K562 (cell line): ENCODE measurements at places on chromosomes 1 and 21.
A peak's percentile ranks its signal among the peaks of the same experiment; 100 is the strongest.

GRCh38 chr1:245988393-245989078, 518.5 kb downstream of the SMYD3 start:
- H3K4me3 ChIP-seq, result peak overlapping the region; percentile 53
- no peaks in the 10 kb centered on the region for H3K27me3 ChIP-seq
- H3K27ac ChIP-seq, result peak overlapping the region; percentile 78

DNA sequence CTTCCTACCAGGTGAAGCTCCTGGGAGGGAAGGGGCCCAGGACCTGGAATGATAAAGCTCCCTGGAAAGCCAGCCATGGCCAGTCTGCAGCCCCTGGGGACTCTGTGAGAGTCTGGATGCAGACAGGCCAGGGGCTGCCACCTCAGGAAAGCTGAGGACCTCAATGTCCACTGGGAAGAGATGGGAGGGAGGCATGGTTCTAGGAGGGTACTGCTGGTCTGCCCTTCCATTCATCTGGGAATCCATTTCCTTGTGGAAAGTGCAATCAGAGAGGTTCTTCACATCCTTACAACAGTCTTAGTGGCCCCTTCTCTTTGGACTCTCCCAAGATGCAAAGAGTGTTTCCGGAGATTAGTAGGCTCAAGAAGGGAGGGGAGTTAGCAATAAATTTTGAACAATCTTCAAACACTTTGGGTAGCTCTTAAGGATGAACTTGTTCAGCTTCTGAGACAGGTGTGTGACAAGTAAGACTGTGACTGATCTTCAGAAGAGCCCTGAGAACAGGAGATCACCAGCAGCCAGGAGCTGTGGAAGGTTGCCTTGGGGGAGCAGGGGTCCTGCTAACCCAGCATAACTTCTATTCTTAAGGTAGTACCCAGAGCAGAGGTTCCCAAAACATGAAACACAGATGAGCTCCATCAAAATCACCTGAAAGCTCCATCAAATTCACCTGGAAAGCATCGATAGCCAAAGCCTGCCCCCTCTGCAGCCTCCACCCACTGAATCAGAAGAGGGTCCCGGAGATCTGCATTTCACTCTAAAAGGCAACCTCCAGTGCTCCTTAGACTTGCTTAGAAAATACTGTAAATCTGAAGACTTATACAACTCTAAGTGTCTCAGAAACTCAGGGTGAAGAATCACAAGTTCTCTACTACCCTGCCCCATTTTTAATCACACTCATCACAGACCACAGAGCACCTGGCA, 616 bp upstream of the LAX1 start:
- H3K27me3 ChIP-seq, result peaks cover 6% of the 10 kb centered on the region; the same call in 2 of the 3 replicates
- no peak overlapping the region for H3K27ac ChIP-seq
- peaks cover 12% of the 10 kb centered on the region for H3K4me1 ChIP-seq
- no peak overlapping the region for H3K4me3 ChIP-seq
- no peak for DNase-seq

DNA sequence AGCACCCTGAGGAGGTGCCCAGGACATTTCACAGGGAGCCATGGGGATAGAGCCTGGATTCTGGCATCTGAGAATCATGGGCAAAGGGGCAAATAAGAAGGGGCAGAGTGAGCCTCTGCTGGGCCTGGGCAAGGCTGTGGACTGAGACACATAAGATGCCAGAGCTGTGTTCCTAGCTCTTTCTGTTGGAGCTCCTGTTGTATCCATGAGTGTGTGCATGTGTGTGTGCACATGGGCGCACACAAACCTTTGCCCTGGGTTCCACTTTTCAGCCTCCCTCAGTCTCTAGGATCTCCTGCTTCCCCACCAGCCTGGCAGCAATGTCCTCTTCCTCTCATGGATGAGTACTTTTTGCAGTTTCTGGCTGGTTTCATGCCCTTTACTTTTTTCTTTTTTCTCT, 44.0 kb downstream of the ATF3 start:
- H3K4me1 ChIP-seq, result no peaks in the 10 kb centered on the region
- peaks cover 34% of the 10 kb centered on the region for H3K27me3 ChIP-seq
- DNase-seq, result no peak
- H3K27ac ChIP-seq, result no peak overlapping the region

DNA sequence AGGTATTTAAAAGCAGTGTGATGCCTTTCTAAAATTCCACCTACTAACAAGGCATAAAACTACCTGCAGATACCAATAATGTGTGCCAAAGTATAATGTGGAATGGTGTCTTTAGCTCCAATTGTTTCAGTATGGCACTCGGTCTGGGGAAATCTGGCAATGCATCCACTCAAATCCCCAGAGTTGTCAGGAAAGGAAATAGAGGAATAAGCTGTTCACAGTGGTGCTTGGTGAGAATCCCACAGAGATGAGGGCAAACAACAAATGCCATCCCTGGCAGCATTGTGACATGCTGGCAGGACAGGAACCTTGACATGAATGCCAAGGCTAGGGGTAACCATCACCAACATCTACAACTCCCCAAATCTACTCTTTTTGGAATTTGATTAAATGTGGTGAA, 240.7 kb downstream of the BARHL2 start:
- DNase-seq, result no peak
- H3K36me3 ChIP-seq, result no peaks in the 10 kb centered on the region
- H3K27me3 ChIP-seq, result no peaks in the 10 kb centered on the region
- no peak overlapping the region for H3K27ac ChIP-seq

DNA sequence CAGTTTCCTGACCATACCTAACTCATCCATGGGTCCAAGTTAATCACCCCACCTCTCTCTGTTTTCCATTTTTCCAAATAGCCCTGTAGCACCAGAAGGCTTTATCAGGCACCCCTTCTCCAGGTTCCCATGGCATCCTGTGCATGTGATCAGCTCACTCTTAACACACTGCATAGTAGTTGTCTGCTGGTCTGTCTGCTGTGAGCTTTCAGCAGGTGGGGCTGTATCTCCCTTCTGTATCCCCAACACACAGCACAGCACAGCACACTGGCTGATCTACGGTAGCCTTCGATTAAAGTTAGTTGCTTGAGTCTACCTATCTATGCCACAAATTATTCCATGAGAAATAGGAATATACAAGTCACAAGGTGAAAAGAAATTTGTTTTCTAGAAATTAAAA, 54.3 kb upstream of the C1orf198 start:
- H3K27me3 ChIP-seq, result no peaks in the 10 kb centered on the region
- H3K36me3 ChIP-seq, result peaks cover 33% of the 10 kb centered on the region
- no peaks in the 10 kb centered on the region; the same call in 1 of the 3 replicates for H3K4me1 ChIP-seq

- H3K27me3 ChIP-seq, result no peaks in the 10 kb centered on the region
- no peaks in the 10 kb centered on the region for H3K36me3 ChIP-seq
- H3K27ac ChIP-seq, result no peak overlapping the region
- DNase-seq, result no peak
- H3K4me3 ChIP-seq, result no peak overlapping the region
Measured at GRCh38 chr1:197306381-197307062, 38.5 kb downstream of the CRB1 start.

GRCh38 chr1:155499263-155499662, 63.3 kb downstream of the ASH1L start:
- DNase-seq, result no peak
- H3K27ac ChIP-seq, result no peak overlapping the region
- no peak overlapping the region for H3K4me3 ChIP-seq
- H3K27me3 ChIP-seq, result no peaks in the 10 kb centered on the region
- no peaks in the 10 kb centered on the region for H3K4me1 ChIP-seq

GRCh38 chr1:222899471-222899870, 84.6 kb downstream of the DISP1 start:
- DNase-seq, result no peak
- H3K4me3 ChIP-seq, result no peak overlapping the region
- H3K4me1 ChIP-seq, result no peaks in the 10 kb centered on the region
- H3K36me3 ChIP-seq, result no peaks in the 10 kb centered on the region
- peaks cover 1% of the 10 kb centered on the region for H3K27me3 ChIP-seq

- H3K36me3 ChIP-seq, result peaks cover 6% of the 10 kb centered on the region; the same call in 1 of the 3 replicates
- peaks cover 18% of the 10 kb centered on the region for H3K4me1 ChIP-seq
- H3K4me3 ChIP-seq, result peak overlapping the region; percentile 86
Measured at GRCh38 chr1:27726173-27727044, 648 bp downstream of the FAM76A start.

- 0 out of 2 replicates have a peak, but pooled peaks cover 4% of the 10 kb centered on the region for H3K27me3 ChIP-seq
- H3K36me3 ChIP-seq, result no peaks in the 10 kb centered on the region
- no peak overlapping the region for H3K27ac ChIP-seq
- no peak overlapping the region for H3K4me3 ChIP-seq
- no peak for DNase-seq
Measured at GRCh38 chr1:209688746-209689234, 13.6 kb downstream of the G0S2 start.

- H3K4me1 ChIP-seq, result peaks cover 25% of the 10 kb centered on the region
- H3K36me3 ChIP-seq, result no peaks in the 10 kb centered on the region
- no peak overlapping the region for H3K4me3 ChIP-seq
- H3K27me3 ChIP-seq, result no peaks in the 10 kb centered on the region
- no peak overlapping the region for H3K27ac ChIP-seq
Measured at GRCh38 chr1:151134396-151134795, 12.0 kb downstream of the SEMA6C start.

- DNase-seq, result no peak
- no peaks in the 10 kb centered on the region for H3K4me1 ChIP-seq
- no peak overlapping the region for H3K4me3 ChIP-seq
Measured at GRCh38 chr1:71621785-71622184, 541.0 kb upstream of the ZRANB2 start.

GRCh38 chr1:81699234-81699633, 101.5 kb upstream of the ADGRL2 start:
- H3K27me3 ChIP-seq, result no peaks in the 10 kb centered on the region
- no peak overlapping the region for H3K4me3 ChIP-seq
- no peak overlapping the region for H3K27ac ChIP-seq
- no peaks in the 10 kb centered on the region for H3K4me1 ChIP-seq

GRCh38 chr1:100497796-100498195, 40.1 kb upstream of the GPR88 start:
- H3K4me3 ChIP-seq, result no peak overlapping the region
- no peaks in the 10 kb centered on the region for H3K4me1 ChIP-seq
- H3K27ac ChIP-seq, result no peak overlapping the region; the same call in 2 of the 3 replicates
- DNase-seq, result no peak

- H3K4me1 ChIP-seq, result no peaks in the 10 kb centered on the region
- H3K27me3 ChIP-seq, result no peaks in the 10 kb centered on the region; the same call in 1 of the 2 replicates
- no peaks in the 10 kb centered on the region for H3K36me3 ChIP-seq
- no peak overlapping the region for H3K27ac ChIP-seq
- H3K4me3 ChIP-seq, result no peak overlapping the region
- DNase-seq, result no peak
Measured at GRCh38 chr1:108644984-108645383, 15.9 kb downstream of the HENMT1 start.

DNA sequence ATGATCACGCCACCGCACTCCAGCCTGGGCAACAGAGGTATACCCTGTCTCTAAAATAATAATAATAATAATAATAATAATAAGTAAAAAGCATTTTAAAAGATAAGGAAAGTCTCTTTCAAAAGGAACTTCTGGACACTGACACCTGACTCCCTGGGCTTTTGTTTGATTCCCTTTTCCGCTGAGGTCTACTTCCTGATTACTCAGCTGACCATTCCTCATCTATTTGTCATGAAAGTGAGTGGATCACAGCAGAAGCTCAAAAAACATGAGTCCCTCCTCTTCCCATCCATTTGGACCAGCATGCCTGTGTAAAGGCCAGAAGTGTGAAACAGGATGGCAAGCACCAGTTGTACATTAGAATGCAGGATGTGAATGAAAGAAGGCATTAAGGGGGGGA, 61.1 kb upstream of the FBXO28 start:
- no peaks in the 10 kb centered on the region for H3K36me3 ChIP-seq
- DNase-seq, result no peak
- H3K27me3 ChIP-seq, result no peaks in the 10 kb centered on the region
- no peak overlapping the region for H3K27ac ChIP-seq

GRCh38 chr1:214523124-214523824, 28.1 kb downstream of the PTPN14 start:
- H3K4me3 ChIP-seq, result no peak overlapping the region
- no peaks in the 10 kb centered on the region for H3K4me1 ChIP-seq
- peaks cover 13% of the 10 kb centered on the region for H3K27me3 ChIP-seq
- no peak for DNase-seq
- no peak overlapping the region for H3K27ac ChIP-seq
- H3K36me3 ChIP-seq, result no peaks in the 10 kb centered on the region

DNA sequence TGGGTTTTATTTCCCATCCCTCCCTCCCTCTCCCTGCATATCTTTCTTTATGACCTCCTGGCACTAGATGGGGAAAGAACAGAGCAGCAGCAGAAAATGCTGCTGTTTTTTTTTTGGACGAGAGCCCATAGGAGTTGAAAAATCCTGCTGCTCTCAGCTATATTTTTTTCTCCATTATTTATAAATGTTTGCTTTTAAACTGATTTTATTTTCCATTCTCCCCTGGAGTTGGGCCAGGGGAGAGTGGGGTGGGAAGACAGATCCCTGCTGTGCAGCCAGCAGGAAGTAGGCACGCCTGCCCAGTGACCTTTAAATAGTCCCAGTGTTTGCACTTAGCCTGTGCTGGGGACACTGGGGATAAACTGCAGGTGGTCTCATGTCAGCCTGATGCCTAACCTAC, 17.4 kb downstream of the SFT2D2 start:
- DNase-seq, result no peak
- H3K4me1 ChIP-seq, result no peaks in the 10 kb centered on the region
- H3K4me3 ChIP-seq, result no peak overlapping the region
- H3K27ac ChIP-seq, result no peak overlapping the region; the same call in 2 of the 3 replicates

DNA sequence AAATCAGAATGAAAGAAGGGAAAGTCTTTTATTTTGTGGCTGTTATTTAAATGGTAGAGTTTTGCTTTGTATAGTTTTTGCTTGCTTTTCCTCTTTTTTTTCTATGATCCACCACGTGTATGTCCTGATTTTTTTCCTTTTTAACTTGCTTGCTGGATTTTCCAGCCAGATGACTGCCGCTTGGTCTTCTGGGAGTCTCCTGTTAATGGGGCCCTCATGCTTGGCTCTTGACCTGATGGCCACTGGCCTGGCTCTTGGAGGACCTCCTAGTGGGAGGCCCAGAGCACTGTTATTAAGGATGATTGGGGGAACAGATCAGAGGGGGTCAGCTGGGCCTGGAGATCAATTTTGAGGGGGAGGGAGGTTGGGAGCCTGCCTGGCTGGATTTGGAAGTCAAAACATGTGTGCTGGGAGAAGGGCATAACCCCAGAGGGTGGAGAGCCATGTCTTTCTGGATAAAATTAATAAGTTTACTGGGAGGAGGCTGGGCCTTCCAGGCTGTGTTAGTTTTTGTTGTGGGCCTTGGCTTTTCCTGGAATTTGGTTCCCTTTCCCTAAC, 1.2 kb downstream of the FGGY start:
- no peak overlapping the region for H3K4me3 ChIP-seq
- peaks cover 9% of the 10 kb centered on the region for H3K4me1 ChIP-seq
- DNase-seq, result peak; percentile 18
- H3K36me3 ChIP-seq, result no peaks in the 10 kb centered on the region
- H3K27ac ChIP-seq, result peak overlapping the region; percentile 54; the same call in 2 of the 3 replicates
- no peaks in the 10 kb centered on the region for H3K27me3 ChIP-seq

- no peak overlapping the region for H3K27ac ChIP-seq
- no peak for DNase-seq
- no peaks in the 10 kb centered on the region; the same call in 1 of the 2 replicates for H3K4me1 ChIP-seq
- H3K36me3 ChIP-seq, result no peaks in the 10 kb centered on the region
- H3K4me3 ChIP-seq, result no peak overlapping the region
- H3K27me3 ChIP-seq, result peaks cover 39% of the 10 kb centered on the region
Measured at GRCh38 chr1:6732942-6733341, 31.3 kb upstream of the DNAJC11 start.
